ENCODE measurements at places on chromosomes 6 and 20. TPM values are rescaled to one million over a fixed set of nuclear protein-coding genes. Genes with fewer than 3 reads are reported as not detected.

DNA sequence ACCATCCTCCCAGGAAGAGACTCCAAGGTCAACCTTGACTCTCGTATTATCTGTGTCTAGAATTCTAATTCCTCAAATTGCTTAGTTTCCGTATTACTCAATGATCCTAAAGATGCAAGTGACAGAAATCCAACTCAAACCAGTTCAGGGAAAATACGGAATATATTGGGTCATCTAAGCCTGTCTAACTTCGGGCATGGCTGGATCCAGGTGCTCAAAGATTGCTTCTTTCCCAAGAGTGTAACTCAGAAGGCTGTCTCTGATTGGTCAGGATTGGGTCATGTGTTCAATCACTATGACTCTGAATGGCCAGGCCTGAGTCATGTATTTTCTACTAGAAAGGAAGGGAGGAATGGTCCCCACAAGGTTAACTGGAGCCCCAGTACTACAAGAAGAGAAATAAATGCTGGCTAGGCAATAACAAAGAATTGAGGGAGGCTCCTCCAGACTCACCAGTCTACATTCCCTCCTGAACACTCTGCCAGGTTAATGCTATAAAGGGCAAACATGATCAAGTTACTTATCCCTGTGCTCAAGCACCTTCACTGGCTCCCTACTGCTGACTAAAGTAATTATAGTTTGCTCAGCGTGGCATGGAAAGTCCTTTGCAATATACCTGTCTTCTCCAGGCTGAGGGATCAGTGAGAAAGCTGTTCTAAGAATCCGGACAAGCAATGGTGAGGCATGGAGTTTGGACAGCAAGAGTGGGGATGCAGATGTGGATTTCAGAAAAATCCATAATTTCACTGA, 15.4 kb upstream of the PREX1 start:
- H3K27ac ChIP-seq, result no peak overlapping the region
- no peaks in the 10 kb centered on the region for H3K27me3 ChIP-seq
- no peak overlapping the region for H3K4me3 ChIP-seq

DNA sequence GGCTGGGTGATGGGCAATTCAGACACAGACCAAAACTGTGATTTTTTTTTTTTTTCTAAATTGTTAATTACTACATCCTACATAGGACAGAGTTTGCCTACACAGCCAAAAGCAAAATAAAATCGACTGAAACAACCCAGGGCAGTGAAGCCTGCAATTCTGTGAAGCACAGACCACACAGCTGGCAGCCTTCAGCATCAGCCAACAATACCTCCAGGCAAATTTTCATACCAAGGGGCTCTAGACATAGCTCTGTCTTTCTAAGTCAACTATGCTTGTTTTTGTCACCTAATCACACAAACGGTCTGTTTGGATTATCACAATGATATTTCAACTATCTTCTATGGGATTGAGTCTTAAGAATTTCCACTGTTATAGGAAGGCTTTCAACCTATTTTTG, 17.6 kb downstream of the RMND1 start:
- no peak for DNase-seq
- no peak overlapping the region for H3K4me3 ChIP-seq
- H3K27me3 ChIP-seq, result no peaks in the 10 kb centered on the region
- peaks cover 8% of the 10 kb centered on the region for H3K36me3 ChIP-seq
- no peak overlapping the region for H3K27ac ChIP-seq

DNA sequence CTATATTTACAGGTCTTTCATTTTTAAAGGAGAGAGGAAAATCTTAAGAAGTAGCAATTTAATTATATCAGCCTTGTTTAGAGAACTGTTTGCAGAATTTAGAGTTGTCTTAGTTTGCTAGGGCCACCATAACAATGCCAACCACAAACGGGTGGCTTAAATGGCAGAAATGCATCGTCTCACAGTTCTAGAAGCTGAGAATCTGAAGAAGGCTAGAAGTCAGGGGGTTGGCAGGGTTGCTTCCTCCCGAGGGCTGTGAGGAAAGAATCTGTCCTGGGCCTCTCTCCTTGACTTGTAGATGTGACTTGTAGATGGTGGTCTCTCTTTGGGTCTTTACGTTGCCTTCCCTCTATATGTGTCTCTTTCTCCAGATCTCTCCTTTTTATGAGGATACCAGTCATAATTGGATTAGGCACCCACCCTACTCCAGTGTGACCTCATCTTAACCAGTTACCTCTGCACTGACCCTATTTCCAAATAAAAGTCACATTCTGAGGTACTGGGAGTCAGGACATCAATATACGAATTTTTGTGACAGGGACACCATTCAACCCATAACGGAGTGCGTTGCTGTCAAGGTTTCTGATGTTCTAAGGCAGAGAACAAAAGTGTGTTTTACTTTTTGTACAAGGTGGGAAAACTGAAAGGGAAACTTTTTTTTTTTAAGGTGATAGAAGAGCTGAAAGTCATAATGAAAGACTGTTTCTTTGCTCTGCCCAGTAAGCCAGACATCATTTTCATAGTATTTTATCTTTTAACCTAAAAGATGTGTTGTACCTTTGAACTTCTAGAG, 84.4 kb downstream of the SAMD3 start:
- DNase-seq, result no peak
- H3K4me3 ChIP-seq, result no peak overlapping the region
- no peaks in the 10 kb centered on the region for H3K27me3 ChIP-seq
- H3K36me3 ChIP-seq, result peaks cover 3% of the 10 kb centered on the region
- H3K4me1 ChIP-seq, result no peaks in the 10 kb centered on the region

DNA sequence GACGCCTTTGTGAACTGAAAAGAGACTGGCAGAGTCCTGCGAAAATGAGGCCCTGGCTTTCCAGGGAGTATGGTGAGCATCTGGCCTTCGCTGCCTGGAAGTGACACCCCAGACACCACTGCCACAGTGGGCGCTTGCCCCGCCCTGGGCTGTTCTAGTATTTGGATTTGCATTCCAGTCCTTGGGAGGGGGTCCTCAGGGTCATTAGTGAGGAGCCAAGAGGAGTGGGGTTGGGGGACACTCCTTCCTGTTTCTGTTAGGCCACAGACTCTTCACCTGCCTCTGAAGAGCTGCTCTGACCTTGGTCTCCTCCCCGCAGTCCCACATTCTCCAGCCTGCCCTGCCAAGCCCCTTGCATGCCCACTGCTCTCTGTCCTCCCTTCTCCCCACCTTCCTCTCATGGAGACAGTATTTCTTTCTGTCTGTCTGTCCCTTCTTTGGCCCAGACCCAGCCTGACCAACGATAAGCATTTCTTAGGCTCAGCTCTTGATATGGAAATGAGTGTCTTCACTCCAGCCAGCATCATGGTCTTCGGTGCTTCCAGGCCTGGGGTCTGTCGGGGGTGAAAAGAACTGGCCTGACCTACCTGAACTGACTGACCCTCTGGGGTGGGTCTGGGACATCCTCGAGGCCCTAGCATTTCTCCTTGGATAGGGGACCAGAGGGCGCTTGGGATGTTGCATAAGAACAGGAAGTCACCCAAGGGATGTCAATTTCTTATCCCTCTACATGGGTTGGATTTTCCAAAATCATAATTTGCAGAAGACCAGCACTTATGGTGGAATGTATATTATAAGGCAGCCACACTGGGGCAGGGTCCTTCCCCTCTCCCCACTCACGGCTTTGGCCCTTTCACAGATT, 19.4 kb downstream of the SLC9A8 start:
- H3K27ac ChIP-seq, result no peak overlapping the region
- DNase-seq, result no peak
- H3K27me3 ChIP-seq, result no peaks in the 10 kb centered on the region
- peaks cover 9% of the 10 kb centered on the region for H3K4me1 ChIP-seq
- no peaks in the 10 kb centered on the region for H3K36me3 ChIP-seq
- H3K4me3 ChIP-seq, result no peak overlapping the region

GRCh38 chr6:53178837-53179432, 30.3 kb upstream of the GCM1 start:
- no peak overlapping the region for H3K27ac ChIP-seq
- H3K27me3 ChIP-seq, result no peaks in the 10 kb centered on the region
- no peaks in the 10 kb centered on the region for H3K4me1 ChIP-seq
- H3K36me3 ChIP-seq, result no peaks in the 10 kb centered on the region

DNA sequence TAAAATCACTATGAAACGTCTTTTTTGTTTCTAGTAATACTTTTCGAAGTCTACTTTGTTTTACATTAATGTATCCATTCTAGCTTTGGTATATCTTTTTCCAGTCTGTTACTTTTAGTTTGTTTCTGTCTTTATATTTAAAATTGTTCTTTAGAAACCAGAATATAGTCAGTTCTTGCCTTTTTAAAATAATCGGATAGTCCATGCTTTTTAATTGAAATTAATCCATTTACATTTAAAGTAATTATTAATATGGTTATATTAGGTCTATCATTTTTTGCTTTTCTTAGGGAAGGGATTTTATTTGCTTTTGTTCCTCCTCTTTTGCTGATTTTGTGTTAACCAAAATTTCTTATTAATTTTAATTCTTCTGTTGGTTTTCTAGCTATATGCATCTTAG, 23.7 kb downstream of the CDYL start:
- no peak for DNase-seq
- no peak overlapping the region for H3K27ac ChIP-seq
- H3K4me3 ChIP-seq, result no peak overlapping the region
- no peaks in the 10 kb centered on the region for H3K27me3 ChIP-seq
- H3K36me3 ChIP-seq, result no peaks in the 10 kb centered on the region

DNA sequence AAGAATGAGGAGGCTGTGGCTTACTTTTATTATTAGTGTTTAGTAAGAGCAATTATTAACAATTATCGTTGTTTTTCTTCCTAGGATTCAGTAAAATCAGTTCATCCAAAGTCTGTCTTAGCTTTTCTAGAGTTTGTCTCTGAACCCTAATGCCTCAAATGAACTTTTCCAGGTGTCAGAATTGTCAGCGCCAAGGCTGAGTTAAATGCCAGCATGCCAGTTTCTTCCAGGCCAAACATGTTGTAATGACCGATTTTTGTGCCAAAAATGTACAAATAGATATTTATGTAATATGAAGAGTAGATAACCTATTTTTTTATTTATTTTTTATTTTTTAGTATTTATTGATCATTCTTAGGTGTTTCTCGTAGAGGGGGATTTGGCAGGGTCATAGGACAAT, 66.8 kb upstream of the SCGN start:
- peaks cover 8% of the 10 kb centered on the region for H3K36me3 ChIP-seq
- no peaks in the 10 kb centered on the region for H3K4me1 ChIP-seq
- no peak overlapping the region for H3K4me3 ChIP-seq
- H3K27ac ChIP-seq, result no peak overlapping the region

DNA sequence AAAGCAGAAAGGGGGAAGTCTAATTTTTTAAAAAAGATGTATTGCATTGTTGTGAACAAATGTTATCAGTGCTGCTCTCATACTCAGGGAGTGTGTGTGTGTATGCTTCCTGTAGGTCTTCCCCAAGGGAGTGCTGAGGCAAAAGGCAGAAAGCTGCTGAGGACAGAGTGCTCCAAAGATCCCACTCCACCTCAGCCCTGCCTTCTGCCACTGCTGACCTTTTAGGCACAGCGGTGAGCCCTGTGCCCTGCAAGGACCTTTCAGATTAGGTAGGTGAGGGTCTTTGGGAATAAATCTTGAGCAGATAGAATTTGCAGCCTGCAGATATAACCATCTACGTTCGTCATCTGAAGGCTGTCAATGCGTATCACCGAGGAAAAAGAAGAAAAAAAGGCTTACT, 756.4 kb upstream of the MMS22L start:
- H3K27ac ChIP-seq, result no peak overlapping the region
- DNase-seq, result no peak
- H3K4me3 ChIP-seq, result no peak overlapping the region
- no peaks in the 10 kb centered on the region for H3K36me3 ChIP-seq

DNA sequence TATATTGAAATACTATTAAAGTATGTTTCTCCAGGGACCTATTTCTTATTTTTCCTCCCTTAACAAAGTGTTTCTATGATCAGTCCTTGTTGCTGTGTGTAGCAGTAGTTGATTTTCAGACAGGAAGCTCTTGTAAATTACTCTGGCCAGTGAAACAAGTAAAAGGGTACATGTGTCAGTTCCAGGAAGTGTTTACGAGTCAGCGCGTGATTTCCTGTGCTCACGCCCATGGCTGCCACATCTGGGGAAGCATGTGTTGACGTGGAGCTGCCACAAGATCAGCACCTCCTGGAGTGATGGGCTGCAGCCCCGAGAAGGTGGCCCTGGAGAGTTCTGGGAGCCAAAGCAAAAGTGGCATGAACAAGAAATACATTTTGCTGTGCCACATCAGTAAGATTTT, 38.6 kb upstream of the GGTLC1 start:
- no peaks in the 10 kb centered on the region for H3K4me1 ChIP-seq
- no peak for DNase-seq
- H3K36me3 ChIP-seq, result no peaks in the 10 kb centered on the region
- no peak overlapping the region for H3K4me3 ChIP-seq

DNA sequence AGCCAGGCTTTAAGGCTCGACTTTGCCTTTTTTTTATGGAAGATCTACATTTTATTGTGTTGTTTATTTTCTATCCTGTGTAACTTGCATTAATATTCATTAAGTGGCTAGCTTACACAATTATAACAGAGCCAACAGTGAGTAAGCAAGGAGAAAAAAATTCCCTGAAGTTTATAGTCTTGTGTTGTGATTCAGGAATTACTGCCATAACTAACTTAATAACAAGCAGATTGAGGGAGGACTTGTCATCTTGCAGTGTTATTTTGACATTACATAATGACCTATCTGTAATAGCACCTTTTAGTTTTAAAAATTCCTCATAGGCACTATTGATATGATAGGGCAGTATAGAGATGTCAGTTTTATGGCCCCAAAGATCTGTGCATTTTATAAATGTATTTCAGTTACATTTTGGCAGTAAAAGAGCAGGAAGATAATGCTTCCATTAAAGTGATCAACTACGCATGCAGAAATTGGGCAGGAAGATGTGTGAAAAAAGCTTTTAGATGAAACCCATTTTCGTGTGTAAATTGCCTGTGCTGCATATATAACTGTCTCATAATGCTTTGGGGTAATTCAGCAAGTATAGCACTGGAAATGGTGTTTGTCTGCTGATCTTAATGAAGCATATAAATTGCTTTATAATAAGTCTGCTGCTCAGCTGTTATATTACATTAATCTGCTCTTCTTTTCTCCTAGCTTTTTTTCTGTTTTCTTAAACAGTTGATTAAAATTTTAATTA, 123.0 kb downstream of the SMAP1 start:
- no peaks in the 10 kb centered on the region for H3K4me1 ChIP-seq
- H3K4me3 ChIP-seq, result no peak overlapping the region
- H3K36me3 ChIP-seq, result no peaks in the 10 kb centered on the region
- no peak for DNase-seq
- H3K27me3 ChIP-seq, result no peaks in the 10 kb centered on the region
- no peak overlapping the region for H3K27ac ChIP-seq

DNA sequence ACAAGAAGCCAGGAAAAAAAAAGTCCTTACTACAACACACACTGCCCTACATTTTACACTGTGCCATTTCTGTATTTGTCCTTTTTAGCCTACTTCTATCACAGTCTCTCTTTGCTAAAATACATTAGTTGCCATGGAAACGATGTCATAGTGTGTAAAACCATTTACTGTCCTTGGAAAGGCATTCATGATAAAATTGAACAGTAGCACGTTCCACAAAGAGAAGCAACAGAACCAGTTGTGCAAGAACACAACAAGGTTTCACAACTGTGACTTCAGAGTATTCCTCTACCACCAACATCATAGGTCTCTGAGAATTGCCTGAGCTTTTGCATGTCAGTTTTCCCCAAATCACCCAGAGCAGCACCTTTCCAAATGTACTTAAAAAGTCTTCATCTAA, 20.5 kb downstream of the FYN start:
- no peak for DNase-seq
- no peaks in the 10 kb centered on the region for H3K4me1 ChIP-seq
- no peak overlapping the region for H3K27ac ChIP-seq
- no peak overlapping the region for H3K4me3 ChIP-seq
- H3K36me3 ChIP-seq, result peaks cover 1% of the 10 kb centered on the region

The LST1 gene
- polyA plus RNA-seq, result not detected

The COL9A1 gene
- polyA plus RNA-seq, result not detected

The PSORS1C2 gene
- not detected for polyA plus RNA-seq

The CD109 gene
- polyA plus RNA-seq, result 43.8 TPM

The OTOR gene
- polyA plus RNA-seq, result not detected
